ENCODE measurements at places on chromosomes 5 and 9.

DNA sequence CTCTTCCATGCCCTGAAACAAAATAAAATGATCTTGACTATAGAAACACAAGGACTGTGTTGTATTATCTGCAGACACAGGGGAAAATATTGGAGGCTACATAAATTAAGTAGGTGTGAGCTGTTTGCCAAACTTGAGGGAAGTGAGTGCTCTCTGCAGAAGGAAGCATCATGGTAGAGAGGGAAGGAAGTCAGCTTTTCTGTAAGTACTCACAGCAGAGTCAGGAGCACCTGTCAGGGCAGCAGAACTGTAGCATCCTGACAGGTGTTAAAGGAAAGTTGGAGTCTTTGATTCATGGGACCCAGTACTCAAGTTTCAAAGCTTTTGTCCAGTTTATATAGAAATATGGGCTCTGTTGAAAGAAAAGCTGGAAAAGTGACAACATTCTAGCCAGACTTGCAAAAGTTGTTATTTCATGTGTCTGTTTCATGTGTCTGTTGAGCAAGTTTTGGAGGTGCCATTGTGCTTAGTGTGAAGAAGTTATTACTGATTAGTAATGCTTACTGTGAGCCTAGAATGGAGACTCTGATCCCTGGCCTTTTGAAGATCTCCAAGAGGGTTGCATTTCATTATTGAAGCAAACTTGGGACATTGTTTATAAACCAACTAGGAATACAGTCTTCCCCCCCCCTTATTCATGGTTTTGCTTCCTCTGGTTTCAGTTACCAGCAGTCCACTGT, 194.7 kb downstream of the SPATA31D1 start:
- DNase-seq = no peak

DNA sequence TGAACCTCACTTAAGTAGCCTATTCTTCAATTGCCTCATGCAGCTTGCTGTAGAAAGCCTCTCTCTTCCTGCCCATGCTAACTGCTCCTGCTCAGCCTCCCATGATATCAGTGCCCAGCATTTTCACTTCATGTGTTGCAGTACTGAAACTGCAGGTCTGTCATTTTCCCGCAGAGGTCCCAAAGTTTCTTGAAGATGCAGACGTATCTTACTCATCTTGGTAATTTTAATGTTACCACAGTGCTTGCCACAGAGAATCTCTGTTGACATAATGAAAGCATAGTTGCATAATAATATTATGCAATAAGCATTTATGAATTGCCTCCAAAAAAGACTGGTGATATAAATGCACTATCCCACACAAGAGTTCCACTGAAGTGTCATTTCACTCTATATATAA, 561.1 kb upstream of the DAP start:
- no peak for DNase-seq

- DNase-seq = no peak
Measured at GRCh38 chr5:10856683-10857337, 95.8 kb upstream of the DAP start.

- no peak for DNase-seq
Measured at GRCh38 chr9:4098031-4098430, 201.8 kb downstream of the GLIS3 start.

DNA sequence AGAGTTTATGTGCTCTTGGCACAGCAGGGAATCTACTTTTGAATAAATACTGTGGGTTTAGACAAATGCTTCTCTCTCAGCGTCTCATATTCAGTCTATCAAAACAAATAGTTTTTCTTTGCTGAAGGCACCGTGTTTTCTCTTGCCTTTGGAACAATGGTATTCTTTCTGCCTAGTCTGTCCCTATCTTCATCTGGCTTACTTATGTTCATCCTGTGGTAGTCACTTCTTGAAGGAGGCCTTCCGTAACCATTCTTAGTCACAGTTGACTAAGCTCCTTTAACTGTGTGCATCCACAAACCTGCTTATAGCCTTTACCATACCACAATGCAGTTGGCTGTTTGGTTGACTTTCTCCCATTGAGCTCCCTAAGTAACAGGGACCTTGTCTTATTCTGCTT, 45.9 kb downstream of the LARP1 start:
- DNase-seq = no peak

Data from stimulated activated CD8-positive, alpha-beta memory T cell treated with anti-CD3 and anti-CD28 coated beads, Interleukin-15, amount 100 ng/mL, for 4 hours (primary cell).